OCI-LY7 (cell line): ENCODE measurements at places on chromosomes 1 and 21.

DNA sequence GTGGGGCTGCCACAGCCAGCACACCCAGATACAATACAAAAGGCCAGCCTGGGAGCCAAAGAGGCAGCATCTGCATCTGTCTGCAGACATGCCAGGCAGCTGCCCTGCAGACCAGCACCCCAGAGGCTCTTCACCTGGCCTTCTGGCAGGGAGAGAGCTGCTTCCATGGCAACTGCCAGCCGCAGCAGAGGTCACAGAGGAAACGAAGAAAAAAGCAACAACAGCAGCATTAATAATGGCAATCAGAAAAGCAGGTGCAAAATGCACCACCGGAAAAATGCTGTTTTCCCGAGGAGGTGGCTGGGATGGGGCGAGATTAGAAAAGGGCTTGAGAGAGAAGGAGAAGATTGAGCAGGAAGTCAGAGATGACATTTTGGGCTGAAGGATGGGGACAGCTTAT, 309.5 kb downstream of the PCP4 start:
- DNase-seq = no peak

DNA sequence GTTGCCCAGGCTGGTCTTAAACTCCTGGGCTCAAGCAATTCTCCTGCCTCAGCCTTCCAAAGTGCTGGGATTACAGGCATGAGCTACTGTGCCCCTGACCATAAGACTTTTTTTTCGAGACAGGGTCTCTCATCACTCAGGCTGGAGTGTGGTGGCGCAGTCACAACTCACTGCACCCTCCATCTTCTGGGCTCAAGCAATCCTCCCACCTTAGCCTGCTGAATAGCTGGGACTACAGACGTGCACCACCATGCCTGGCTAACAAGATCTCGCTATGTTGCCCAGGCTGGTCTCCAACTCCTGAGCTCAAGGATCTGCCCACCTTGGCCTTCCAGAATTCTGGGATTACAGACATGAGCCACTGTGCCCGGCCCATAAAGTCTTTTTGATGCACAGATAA, 1.9 kb downstream of the C1orf56 start:
- DNase-seq = no peak

DNA sequence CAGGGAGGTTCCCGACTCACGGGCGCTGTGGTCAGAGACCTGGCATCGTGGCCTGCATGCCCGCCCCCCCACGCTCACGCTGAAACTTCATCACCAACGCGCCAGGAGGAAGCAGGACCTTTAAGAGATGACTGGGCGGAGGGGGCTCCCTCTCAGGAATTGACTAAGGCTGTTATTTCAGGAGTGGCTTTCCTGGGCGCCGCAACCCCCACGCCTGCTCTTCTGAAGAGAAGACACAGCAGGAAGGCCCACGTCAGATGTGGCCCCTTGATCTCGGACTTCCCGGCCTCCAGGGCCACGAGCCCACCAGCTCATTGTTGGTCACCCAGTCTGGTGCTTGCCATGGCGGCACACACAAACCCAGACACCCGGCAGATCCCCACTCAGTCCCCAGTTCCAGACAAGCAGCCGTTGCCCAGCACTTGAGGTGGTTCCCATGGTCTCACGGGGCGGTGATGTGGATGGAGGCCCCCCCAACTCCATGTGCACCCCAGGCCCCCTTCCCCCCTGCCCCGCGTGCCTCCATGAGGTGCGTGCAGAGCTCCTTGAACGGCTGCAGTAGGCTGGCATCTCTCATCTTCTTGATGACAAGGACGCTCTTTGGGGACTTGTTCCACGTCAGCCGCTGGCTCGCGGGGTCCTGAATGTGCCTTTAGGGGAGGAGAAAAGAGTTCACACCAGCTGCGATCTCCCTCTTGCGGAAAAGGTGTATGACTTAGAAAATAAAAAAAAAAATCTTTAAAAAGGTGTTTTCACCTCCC, 21.4 kb downstream of the NADK start:
- DNase-seq = no peak

DNA sequence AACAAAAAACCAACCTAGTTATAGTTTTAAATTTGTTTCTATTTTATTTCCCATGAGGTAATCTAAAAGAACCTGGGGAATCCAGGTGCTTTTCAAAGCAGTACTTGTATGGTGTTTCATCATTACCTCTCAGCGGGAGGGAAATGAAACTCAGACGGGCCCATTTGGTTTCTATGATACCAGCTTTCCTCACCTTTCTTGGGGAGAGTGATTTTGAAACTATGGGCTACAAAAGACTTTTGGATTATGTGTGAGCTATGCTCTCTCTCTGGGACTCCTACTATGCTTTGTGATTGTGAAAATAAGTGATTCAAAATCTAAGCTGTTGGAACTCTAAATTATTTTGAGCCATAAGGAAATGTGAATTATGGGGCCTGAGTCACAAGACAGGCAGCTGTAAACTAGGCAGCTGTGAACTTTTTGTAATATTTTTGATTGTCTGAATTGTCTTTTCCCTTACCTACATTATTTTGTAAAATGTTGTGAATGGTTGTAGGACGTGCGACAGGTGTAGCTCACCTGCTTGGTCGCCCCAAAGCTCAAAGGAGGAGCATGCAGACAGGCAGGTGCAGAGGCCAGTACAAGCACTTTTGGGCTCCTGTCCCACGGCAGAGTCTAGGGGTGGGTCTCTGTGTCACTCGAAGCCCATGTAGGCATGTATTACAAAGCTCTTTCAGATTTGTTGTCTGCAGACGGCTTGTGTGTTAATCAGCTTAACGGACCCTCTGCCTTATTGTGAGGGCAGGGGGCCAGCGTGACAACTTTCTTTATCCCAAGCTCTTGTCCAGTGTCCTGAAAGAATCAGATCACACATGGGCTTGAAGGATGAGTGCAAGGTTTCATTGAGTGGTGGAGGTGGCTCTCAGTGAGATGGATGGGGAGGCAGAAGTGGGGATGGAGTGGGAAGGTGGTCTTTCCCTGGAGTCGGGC, 64.8 kb upstream of the BACH1 start:
- DNase-seq = peak; percentile 2
